ENCODE measurements at places on chromosomes 16 and 17. TPM values are rescaled to one million over a fixed set of nuclear protein-coding genes. Genes with fewer than 3 reads are reported as not detected.

DNA sequence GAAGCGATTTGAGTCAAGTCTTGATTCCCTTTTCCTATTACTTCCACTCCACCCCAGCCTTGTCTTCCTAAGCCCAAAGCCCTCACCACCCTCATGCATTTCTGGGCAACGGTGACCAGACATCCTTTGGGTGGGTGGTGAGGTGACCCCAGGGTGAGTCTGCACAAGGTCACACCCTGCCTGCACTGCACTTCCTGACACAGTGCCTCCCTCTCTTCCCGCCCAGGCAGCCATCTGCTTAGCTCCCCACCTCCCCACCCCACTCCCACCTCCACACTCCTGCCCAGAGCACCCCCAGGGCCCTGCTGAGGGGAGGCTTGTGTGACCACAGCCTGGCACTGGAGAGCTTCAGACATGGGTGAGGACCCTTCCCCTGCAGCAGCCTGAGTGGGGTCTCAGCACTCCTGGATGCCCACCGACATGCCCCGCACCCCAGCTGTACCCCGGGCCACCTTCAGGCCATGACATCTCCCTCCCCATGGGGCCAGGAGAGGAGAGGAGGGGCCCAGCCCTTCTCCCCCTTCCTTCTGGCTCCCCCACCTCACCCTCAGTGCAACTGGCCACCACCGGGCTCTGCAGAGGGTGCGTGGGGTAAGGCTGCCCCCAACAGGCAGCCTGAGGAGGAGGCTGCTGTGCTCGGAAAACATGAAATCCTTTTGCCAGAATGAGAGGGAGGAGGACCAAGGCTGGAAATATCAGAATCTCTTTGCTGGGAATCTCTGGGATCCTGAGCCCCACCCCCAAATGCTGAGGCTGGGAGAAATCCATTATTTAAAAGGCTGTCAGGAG lies 68.6 kb downstream of the CCT6B start:
- no peak overlapping the region for H3K27ac ChIP-seq
- peaks cover 12% of the 10 kb centered on the region for H3K27me3 ChIP-seq
- DNase-seq, result no peak
- H3K36me3 ChIP-seq, result no peaks in the 10 kb centered on the region

GRCh38 chr16:77499373-77500285 lies 64.8 kb upstream of the ADAMTS18 start:
- H3K4me1 ChIP-seq, result no peaks in the 10 kb centered on the region
- no peak for DNase-seq
- H3K27me3 ChIP-seq, result no peaks in the 10 kb centered on the region
- H3K4me3 ChIP-seq, result no peak overlapping the region
- no peak overlapping the region for H3K27ac ChIP-seq

GRCh38 chr16:3032624-3033023 lies 4.1 kb downstream of the BICDL2 start:
- peaks cover 59% of the 10 kb centered on the region for H3K27me3 ChIP-seq
- H3K27ac ChIP-seq, result no peak overlapping the region
- no peak for DNase-seq
- no peaks in the 10 kb centered on the region for H3K36me3 ChIP-seq
- peaks cover 8% of the 10 kb centered on the region for H3K4me1 ChIP-seq

ALOX15B gene
- total RNA-seq, result 80.2 TPM
